Hippocampal formation (tissue), 2 donors: ENCODE measurements at places on chromosomes 7 and 10.

- DNase-seq = no peak
Measured at GRCh38 chr10:100835810-100836209, 77.0 kb upstream of the SLF2 start.

GRCh38 chr10:34768261-34768971 lies 46.7 kb downstream of the PARD3 start:
- peak; percentile 4 for DNase-seq

DNA sequence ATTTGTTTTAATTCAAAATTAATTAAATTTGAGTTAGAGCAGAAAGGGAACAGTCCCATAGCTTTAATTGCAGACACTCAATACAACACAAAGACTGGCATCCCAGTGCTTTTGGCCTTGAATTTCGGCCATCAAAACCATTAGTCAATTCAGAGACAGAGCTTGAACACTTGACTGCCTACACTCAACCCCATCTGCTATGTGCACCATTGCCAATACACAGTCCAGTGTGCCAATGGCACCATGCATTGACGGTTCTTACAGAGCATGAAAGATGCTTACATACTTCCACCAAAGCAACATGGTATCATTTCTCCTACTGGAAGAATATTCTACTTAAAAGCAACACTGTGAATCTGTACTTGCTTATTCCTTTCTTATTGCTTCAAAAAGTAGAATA lies 43.6 kb upstream of the LRRTM3 start:
- no peak for DNase-seq

- no peak for DNase-seq
Measured at GRCh38 chr10:84329986-84330651, 1.7 kb downstream of the CCSER2 start.

- no peak for DNase-seq
Measured at GRCh38 chr10:44961230-44961571, 1.6 kb downstream of the RASSF4 start.

- DNase-seq = no peak
Measured at GRCh38 chr7:2849941-2850766, 6.0 kb upstream of the GNA12 start.

- no peak for DNase-seq
Measured at GRCh38 chr7:94903971-94904370, 3.4 kb upstream of the PPP1R9A start.

GRCh38 chr7:16645593-16646471 lies at the start of the genes ANKMY2 and BZW2:
Gene ANKMY2 (minus strand): TSS chr7:16645754. CDS start chr7:16645573, 181 bp downstream.
Gene BZW2 (plus strand): TSS chr7:16646181. CDS start chr7:16665444, 19,263 bp downstream.
- DNase-seq = peak; percentile 96

GRCh38 chr10:86946213-86947155 lies 10.9 kb downstream of the MMRN2 start:
- no peak for DNase-seq

GRCh38 chr7:107049480-107049879 lies 5.0 kb downstream of the PRKAR2B start:
- no peak for DNase-seq

DNA sequence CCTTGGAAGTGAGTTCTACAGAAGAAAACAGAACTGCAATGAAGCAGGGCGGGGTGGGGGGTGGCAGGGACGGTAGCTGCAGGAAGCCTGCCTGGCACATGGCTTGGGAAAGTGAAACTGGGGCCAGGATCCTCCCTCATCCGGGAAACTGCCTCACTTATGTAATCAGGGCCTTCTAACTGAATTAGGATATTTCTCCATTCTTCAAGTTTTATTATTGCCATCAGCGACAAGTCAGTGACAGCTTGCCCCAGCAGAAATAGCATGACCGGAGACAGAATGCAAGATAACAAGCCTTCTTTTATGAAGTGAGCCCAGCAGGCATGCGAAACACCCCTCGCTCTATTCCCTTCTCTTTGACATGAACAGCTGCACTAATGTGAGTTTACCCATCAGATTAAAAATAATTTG lies 77.5 kb upstream of the CACUL1 start:
- peak; percentile 15 for DNase-seq

GRCh38 chr10:89263091-89263490 lies 11.5 kb upstream of the LIPA start:
- no peak for DNase-seq

DNA sequence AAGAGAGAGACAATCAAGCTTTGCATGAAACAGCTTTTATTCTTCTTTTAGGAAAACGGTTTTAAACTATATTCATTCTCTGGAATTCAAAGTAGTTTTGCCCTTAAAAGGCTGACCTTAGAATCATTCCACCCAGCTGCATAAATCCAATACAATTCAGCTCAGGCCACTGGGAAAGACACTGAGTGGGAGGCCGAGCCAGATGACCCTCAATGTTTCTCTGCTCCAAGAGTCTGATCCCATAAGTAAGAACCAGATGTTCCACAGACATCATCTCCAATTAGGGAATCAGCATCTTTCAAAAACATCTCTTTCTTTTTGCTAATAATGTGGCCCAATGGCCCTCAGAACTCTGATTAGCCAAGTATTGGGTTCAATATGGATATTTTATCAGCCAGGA lies 26.1 kb downstream of the CREB3L2 start:
- DNase-seq = no peak

DNA sequence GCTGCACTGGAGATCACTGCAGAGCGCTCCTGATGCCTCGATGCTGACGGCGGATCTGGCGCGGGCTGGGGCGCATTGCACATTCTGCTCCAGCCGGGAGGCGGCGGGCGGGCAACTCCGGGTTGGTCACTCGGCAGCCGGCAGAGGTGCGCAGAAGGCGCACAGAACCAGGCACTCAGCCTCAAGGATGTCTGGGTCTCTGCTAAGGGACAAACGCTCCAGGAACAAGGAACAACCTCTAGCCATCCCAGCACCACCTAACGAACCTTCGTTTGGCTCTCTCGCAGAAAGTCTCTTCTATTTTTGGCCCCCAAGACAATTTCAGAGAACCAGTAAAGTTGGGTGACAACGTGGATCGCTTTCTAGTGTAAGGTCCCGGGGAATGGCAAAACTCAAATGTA lies 254.6 kb downstream of the OTUD1 start:
- no peak for DNase-seq

DNA sequence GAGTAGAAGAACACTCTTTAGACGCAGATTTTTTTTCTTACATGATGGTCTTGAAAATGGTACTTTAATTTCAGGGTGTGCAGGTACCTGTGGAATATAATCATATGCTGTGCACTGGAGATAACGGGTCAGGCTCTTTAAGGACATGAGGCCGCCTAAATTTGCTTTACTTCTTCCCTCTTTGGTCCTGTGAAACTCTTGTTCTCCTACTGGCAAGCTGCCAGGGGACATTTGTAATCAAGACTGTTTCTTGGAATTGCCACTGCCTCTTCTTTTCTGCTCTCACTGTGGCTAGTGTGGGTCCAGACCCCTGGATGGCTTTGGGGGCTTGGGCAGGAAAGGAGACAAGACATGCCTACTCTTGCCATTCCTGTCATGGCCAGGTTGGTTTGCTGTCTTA lies 146.0 kb downstream of the SND1 start:
- DNase-seq = no peak

- no peak for DNase-seq
Measured at GRCh38 chr10:29622382-29622922, 12.3 kb downstream of the SVIL start.

DNA sequence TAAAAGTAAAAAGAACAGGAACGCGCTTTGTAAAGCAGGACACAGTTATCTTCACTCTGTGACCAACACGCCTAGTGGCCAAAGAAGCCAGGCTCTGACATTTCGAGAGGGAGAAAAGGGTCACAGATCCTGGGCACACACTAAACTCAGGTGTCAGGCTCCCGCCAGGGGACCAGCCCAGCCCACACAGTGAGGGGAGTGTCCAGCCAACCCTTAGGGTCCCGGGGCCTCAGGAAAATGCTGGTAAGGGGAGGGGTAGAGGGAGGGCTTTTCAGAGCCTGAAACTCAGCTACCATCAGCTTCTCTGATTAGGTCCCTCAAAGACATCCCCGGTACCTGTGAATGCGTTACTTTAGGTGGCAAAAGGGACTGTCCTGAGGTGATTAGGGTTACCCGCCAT lies 16.6 kb downstream of the ANXA11 start:
- no peak for DNase-seq

GRCh38 chr10:129090618-129091366 lies 376.2 kb upstream of the MGMT start:
- DNase-seq = no peak

GRCh38 chr10:125029584-125030242 lies 87.8 kb downstream of the ZRANB1 start:
- no peak for DNase-seq

DNA sequence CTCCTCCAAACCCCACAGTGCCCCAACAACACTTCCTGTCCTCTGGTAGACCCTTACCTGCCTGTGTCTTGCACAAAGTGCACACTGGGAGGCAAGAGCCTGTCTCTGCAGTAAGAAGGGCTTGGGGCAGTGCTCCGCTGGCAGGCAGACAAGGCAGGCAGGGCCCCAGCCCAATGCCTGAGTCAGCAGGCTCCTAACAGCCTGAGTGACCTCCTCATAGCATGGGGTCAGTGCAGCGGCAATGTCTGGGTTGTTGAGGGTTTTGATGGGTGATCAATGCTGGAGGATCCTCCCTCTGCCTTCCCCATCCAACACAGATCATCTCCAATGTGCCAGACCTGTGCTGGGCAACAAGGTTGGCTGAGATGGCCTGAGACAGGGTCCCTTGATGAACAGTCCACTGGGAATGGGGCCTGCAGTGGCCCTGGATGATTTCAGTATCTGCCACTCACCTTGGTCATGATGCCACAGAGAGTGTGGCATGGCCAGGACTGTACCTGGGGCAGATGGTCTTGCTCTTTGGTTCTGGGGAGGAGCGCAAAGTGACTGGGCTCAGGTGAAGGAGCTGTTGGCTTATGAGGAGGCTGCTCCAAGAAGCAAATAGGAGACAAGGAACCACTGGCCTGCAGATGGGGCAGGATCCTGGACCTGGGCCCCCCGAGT lies 55.6 kb upstream of the CAMK2B start:
- DNase-seq = no peak

GRCh38 chr7:17020250-17020649 lies 138.5 kb upstream of the AGR3 start:
- DNase-seq = no peak

GRCh38 chr7:10156972-10157371 lies 816.7 kb upstream of the PHF14 start:
- no peak for DNase-seq
